Immature natural killer cell (primary cell): ENCODE measurements at places on chromosomes 4 and X. TPM values are rescaled to one million over a fixed set of nuclear protein-coding genes. Genes with fewer than 3 reads are reported as not detected.

The ANXA10 gene
- not detected for polyA plus RNA-seq

The SPIN2A gene
- 0.09 TPM for polyA plus RNA-seq

The ANOS1 gene
- not detected for polyA plus RNA-seq

DNA sequence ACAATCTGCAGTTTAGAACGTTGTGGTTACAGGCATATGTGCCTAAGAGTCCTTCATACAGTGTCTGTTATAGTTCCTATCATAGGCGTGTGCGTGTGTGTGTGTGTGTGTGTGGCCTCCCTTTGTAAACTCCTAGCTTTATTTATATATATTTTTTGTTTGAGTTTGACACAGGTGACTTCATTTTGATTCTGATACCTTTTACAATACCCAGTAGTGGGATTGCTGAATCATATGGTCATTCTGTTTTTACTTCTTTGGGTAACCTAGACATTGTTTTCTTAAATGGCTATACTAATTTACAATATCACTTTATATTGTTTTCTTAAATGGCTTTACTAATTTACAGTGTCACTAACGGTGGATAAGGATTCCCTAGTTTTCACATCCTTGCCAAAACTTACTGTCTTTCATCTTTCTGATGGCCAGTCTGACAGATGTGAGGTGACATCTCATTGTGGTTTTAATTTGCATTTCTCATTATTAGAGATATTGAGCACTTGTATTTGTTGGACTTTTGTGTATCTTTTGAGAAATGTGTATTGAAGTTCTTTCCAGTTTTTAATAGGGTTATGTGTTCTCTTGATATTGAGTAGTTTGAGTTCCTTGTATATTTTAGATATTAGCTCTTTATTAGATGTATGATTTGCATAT, 211.1 kb upstream of the NUDT6 start:
- no peak for DNase-seq

- no peak for DNase-seq
Measured at GRCh38 chr4:79652738-79653137, 244.7 kb upstream of the GK2 start.

GRCh38 chr4:151685303-151685702, 75.5 kb downstream of the GATB start:
- no peak for DNase-seq

The NR3C2 gene
- polyA plus RNA-seq = 1.0 TPM

The FAM53A gene
- polyA plus RNA-seq = 0.83 TPM

The GAGE12F gene
- not detected for polyA plus RNA-seq

- no peak for DNase-seq
Measured at GRCh38 chr4:103029300-103029699, 9.8 kb upstream of the SLC9B1 start.

The HAND2 gene
- polyA plus RNA-seq = not detected

The FDCSP gene
- polyA plus RNA-seq = not detected

- DNase-seq = no peak
Measured at GRCh38 chrX:69603566-69604194, 12.2 kb upstream of the EDA start.
